Anterior cingulate cortex (tissue), 58 donors: ENCODE measurements at places on chromosomes 4 and X.

- no peak for DNase-seq
Measured at GRCh38 chr4:138410266-138410665, 168.1 kb upstream of the SLC7A11 start.

DNA sequence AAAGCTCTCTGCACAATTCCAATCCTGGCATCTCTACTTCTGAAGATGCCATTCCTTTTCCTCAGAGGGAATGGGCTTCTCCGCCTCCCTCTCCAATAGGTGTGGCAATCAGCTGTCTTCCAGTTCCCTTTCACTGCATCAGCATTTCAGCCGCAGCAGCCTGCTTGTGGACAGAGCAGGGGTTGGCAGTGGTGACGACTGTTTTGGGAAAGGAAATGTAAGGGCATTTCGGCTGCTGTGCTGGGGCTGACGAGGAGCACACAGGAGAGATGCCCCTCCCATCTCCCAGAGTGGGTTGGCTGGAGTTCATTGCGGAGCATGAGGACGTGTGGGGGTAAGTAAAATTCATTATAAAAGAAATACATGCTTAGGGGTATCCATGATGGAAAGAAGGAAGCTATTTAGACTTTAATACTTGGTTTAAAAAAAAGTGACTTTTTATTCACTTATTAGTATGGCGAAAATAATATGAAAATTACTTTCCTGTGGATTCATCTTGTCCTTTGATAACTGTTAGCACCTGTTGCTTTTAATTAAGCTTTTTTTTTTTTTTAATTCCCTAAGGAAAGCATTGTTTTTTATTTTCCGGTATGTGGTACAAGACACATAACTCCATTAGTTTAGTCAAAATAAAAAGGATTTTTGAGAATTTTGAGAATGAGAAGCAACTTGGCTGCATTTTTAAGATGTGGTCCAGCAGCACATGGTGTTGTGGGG lies at the start of gene LIMCH1:
Gene LIMCH1, plus strand, starts transcription at position 141 of the 717 bp plus-strand sequence. CDS start 67,839 bp downstream, outside the sequence.
- DNase-seq, result no peak

- no peak for DNase-seq
Measured at GRCh38 chr4:98722000-98722399, 63.6 kb upstream of the TSPAN5 start.

DNA sequence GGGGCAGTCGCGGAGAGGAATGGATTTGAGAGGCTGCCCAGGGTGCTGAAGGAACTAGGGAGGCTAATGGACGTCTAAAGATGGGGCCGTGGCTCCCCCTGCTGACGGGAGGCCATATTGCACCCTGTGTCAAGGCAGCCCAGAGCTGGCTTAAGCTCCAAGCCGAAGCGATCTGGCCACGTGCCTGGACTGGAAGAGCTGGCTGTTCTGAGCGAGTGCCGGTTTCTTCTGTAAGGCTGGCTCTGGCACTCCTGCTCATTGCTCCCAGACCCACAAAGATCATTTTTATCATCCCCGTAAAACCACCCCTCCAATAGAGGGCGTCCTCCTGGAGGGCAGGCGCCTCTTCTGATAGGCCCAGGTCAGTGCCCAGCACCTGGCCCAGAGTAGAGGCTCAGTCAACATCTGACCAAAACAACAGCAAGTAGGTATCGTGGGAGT lies 5.6 kb downstream of the PNCK start:
- DNase-seq, result peak; percentile 92

GRCh38 chr4:24582235-24582832 lies 2.0 kb downstream of the DHX15 start:
- DNase-seq, result no peak

- DNase-seq, result no peak
Measured at GRCh38 chrX:35090801-35091200, 148.2 kb downstream of the FAM47B start.

GRCh38 chrX:80335062-80335830 lies 85.0 kb upstream of the TENT5D start:
- DNase-seq, result no peak

- no peak for DNase-seq
Measured at GRCh38 chrX:153731117-153731844, 6.6 kb downstream of the ABCD1 start.

GRCh38 chrX:136802515-136802914 lies 21.8 kb upstream of the ARHGEF6 start:
- no peak for DNase-seq

GRCh38 chr4:151792995-151793394 lies 32.2 kb upstream of the GATB start:
- no peak for DNase-seq

DNA sequence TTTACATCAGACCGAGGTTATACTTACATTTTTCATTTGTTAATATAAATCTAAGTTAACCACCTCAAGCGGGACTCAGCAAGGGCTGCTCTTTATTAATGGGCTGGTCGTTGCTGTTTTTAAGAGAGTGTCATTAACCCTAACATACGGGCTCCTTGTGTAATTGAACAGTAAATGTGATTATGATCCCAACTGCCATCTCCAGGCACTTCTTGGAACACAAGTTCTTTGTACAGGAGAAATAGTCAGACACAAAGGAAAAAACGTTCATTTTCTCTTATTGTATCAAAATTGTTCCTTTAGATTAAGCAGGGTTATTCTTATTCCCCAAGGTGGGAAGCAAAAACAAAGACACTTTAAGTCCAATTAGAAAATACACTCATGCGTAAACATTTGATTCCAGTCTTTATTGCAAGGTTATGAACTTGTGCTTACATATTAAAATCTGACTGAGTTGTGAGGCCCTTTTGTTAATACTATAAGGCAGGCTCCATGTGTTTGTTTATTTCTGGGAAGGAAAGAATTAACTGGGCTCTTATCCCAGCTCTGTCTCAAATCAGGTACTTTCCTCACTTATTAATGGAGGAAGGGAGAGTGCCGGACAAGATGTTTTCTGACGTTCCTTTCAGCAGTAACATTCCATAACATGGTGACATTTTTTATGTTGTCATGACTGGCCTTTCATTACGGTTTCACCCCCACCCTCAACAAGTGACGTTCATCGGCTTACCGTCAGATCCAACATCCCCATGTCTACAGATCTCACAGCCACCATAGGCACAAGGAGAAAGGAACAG lies 95.9 kb downstream of the RASL11B start:
- DNase-seq, result no peak

DNA sequence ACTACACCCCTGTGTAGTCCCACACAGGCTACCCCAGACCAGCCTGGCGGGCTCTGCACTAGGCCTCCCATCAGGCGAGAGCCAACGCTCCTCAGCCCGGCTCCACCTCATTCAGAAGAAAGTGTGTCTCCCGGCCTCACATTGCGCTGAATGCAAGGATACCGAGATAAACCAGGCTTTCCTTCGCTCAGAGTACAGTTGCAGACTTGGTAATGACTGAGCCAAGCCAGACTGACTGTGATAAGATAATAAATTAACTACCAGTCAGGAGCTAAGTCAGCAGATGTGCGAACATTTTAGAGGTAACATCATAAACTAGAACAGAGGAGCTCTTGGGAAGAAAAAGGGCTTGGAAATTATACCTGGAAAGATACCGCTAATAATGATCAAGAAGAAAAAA lies 397.6 kb downstream of the TRIML1 start:
- DNase-seq, result no peak
